ENCODE measurements at places on chromosomes 7 and 10.

DNA sequence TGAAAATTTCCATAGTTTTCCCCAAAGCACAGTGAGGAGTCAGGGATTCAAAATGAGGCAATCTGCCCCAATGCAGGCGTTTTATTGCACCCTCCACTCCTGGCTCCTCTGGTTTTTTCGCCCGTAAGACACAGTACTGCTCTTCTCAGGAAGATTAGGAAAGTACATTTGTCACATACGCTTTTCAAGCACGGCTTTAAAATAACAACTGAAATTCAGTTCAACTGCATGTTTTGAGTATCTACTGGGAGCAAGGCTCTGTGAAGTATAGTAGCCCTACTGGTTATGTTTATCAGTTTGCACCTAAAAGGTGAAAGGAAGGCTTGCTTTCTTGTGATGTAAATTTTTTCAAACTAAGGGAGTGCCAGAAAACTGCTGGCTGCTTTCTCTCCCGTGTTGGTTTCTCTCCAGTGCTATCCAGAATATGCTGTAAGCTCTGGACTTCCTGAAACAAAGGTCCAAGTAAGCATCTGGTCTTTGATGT, 1.9 kb upstream of the SGMS1 start:
- no peak for DNase-seq

DNA sequence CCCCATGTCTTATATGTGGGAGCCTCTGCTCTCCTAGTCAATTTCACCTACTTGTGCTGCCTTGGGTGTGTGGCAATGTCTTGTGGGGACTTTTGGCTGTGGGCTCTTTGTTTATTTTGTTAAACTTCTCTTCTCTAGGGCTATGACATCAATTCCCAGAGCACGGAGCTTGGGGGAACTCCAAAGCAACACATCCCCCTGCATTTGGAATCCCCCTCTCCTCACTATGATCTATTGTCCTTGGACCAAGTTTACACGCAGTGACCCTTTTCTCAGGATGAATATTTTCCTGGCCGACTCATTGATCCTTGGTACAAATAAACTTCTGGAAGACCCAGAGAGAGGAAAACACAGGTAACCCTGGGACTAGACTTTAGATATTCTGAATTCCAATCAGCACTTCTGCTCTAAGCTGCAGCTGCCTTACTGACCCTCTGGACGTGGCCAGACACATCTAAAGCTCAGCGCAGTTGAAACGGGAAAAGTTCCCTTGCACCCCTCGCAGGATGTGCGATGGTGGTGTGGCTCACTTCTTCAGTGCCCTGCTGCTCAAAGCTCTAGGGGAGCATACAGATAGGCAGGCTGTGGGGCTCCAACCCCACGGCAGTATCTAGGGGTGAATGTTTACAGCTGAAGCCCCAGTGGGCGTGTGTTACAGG, 110.8 kb downstream of the TMEM178B start:
- no peak for DNase-seq

DNA sequence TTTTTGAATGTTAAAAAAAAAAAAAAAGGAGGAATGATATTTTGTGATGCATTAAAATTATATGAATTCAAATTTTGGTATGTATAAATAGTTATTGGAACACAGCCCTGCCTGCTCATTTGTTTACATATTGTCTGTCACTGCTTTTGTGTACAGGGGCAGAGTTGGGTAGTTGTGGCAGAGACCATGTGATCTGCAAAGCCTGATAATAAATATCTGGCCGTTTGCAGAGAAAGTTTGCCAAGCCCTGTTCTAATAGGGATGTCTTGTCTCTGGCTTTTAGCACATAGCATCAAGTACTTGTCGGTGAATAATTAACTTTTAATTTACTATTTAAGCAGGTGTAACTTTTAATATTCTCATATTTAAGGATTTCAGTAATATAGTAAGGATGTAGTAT, 19.8 kb downstream of the TSPAN13 start:
- DNase-seq, result no peak

GRCh38 chr10:10804998-10805740, 212.5 kb upstream of the CELF2 start:
- DNase-seq, result peak; percentile 80

DNA sequence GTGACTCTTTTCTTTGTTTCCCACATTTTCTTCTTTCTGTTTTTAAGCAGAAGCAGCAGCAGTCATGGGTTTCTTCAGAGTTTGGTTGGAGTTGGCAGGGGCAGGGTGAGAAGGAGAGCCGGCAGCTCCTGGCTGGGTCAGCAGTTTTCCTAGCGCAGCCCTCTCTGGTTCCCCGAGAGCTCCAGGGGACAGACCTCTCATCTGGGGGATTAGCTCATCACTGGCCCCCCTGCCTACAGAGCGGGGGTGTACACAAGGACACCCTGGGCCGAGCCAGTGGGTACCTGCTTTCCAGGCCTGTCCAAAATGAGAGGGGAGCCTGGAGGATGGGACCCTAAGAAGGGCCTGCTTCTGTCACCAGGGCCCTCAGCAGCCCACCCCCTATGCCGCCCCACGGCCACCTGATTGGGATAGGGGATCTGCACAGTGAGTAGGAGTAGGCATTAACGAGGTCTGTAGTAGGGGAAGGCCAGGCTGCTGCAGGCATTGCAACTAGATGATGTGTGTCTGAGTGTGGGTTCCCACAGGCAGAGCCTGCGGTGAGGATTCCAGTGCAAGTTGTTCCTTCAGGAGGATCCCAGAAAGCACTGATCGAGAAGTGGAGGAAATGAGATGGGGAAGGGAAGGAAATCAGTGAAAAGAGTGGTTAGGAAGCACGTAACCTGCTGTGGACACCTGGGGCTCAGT, 122.9 kb upstream of the PPIF start:
- DNase-seq, result no peak

DNA sequence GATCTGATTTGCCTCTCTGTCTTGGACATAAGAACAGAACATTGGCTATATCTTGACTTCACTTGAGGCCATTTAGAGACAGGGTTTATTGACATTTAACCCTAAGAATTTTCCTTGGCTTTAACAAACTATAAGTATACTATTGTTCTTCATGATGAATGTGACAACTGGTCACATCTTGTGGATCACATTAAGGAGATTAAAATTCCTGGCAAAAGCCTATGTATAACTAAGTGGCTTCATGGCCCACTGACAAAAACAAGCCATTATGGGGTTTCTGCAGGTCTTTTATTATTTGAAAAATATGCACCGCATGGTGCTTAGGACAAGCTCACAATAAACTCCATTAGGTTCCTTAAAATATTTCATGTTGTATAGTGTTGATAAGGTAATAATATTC, 54.8 kb downstream of the THNSL1 start:
- DNase-seq, result no peak

- DNase-seq, result no peak
These were observed 1059.8 kb downstream of the LRMDA start for GRCh38 chr10:76491216-76491615.

DNA sequence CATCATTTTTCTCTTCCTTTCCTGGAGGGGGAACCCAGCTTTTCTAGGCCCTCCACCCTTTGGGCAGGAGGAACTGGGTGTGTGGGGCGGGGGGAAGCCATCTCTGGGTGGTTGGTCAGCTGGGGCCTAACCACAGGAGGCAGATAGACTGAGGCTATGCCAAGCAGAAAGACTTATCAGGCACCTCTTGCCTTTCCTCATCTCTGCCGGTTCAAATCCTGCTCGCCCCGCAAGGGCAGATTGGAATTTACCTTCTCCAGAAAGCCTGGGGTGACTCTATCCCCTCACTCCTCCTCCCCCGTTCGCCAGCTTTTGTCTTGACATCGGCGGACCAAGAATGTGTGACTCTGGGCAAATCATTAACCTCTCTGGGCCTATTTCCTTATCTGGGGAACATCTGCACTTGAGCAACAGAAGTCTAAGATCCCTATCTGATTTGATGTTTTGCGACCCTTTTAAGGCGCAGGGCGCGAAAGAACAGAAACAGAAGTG, 584 bp upstream of the GARS1 start:
- no peak for DNase-seq

DNA sequence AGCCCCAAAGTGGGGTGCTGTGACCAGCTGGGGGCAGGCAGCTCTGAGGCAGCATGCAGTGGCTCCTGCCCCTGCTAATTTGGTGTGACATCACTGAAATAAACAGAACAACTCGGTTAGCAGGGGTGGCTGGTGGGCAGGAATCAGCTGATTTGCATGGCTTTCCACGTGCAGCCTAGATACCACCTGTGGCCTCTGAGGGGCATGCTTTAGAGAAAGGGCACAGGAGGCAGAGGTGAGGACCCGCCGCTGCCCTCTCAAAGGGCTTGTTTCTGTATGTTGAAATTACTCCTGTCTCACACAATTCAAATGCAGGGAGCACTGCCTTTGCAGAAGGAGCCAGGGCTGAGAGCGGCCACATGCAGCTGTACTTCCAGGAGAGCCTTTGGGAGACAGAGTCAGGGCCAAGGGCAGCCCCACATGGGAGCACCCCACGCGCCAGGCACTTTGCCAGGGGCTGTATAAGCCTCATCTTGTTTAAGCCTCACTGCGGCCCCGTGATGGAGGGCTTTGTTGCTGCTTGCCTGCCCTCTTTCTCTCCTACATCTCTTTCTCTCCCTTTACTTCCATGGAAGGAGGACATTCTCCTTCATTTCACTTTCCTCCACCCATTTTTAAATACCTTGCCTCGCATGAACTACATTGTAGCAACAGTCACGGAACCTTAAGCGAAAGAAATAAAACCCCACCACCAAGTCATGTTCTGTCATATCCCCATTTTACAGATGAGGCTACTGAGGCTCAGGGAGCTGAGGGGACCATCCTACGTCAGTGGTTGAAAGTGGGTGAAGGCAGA, 137.7 kb downstream of the ZMIZ1 start:
- DNase-seq, result no peak

- no peak for DNase-seq
These were observed 113.2 kb upstream of the INHBA start for GRCh38 chr7:41816111-41816510.

DNA sequence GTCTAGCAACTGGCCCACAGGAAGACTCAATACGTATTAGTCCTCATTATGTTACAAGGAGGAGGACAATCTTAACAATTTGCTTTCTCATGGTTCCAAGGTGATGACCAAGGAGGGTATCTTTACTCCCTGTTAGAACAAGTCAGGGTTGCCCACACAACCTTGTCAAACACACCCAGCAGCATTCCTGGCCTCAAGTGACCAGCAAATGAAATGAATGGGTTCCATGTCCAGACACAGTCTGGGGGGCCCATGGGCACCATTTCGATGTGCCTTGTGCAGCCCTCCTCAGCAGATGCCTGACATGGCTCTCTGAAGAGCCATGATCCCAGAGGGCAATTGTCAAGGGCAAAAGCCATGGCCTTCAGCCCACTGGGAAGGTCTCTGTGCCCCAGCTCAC, 40.8 kb downstream of the ANXA8 start:
- no peak for DNase-seq

- DNase-seq, result no peak
These were observed 117.9 kb downstream of the LRRC18 start for GRCh38 chr10:48821692-48822091.

DNA sequence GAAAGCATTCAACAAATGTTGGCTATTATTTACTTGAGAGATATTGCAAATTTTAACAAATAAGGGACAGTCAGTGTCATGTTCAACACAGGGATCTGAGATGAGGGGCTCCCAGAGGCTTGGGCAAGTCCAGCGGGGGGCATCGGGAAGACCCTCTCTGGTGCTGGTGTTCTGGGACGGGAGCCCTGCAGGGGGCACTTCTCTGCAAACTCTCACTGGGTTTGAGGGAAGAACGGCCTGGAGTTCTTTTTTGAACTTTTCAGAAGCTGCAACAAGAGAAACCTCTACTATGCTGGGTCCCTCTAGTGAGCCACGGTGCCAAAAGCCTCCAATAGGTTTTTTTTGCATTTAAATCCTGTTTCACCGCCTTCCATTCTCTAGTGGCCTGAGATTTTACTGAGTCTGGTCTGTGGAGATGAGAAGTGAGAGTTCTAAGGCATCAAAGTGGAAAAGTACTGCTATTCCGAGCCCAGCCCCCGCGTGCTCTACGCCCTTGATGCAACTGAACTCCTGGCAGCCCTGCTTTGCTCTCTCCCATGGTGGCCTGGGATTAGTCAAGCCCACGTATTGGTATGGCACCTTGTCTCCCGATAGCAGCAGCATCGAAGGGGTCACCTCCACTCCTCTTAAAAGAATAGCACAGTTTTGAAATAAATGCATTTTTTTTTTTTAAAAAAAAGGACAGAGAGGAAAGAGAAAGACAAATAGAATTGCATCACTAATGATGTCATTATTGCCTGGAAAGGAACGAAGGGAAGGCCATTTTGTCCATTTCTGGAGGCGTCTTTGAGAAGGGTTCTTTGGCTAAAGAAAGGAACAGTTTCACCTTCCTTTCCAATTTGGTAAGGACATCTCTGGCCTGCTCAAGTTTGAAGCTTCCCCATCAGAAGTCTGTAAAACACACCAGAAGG, 43.5 kb downstream of the CLEC2L start:
- no peak for DNase-seq

DNA sequence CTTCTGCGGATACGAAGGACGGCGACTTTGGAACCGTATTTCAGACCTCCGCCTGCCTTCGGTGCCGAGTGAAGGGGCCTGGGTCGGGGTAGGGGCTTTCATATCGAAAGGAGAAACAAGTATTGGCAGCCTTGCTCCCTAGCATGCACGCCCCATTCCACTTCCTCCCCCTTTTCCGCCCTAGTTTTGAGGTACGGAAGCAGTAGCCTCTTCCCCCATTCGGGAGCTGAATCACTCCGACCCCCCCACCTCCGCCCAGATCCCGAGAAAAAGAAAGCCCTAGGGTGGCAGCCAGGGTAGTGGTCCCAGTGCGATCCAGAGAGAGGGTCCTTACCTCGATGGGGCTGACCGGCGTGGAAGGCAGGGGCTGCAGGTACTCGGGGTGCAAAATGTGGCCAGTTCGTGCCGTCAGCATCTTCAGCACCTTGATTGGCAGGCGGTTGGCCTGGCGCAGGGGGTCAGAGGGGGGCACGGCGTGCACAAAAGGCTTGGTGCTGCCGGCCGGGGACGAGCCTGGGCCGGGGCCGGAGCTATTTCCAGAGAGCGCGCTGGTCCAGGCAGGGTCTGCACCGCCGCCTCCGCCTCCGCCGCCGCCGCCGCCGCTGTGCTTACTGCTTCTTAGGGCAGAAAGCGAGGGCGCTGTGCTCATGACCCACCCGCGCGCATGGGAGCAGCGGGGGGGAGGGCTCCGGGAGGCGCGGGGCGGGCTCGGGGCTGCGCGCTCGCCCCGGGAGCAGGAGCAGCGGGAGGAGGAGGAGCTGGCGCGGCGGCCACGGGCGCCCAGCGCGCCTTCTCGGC, 594 bp downstream of the ZNF503 start:
- DNase-seq, result no peak

DNA sequence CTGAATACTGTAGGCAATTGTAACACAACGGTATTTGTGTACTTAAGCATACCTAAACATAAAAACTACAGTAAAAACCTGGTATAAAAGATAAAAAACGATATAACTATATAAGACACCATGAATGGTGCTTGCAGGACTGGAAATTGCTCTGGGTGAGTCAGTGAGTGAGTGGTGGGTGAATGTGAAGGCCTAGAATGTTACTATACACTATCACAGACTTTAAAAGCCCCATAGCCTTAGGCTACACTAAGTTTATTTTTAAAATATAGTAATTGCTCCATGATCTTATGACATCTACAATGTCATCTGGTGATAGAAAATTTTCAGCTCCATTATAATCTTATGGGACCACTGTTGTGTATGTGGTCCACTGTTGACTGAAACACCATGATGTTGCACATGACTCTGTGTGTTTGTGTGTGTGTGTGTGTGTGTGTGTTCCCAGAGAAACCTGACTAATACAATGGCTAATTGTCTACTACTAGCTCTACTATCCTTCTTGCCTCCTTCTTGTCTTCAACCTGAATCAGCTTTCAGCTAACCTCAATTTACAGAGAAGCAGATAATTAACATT, 27.6 kb upstream of the PRPF18 start:
- no peak for DNase-seq

GRCh38 chr7:48298779-48299178, 127.5 kb downstream of the ABCA13 start:
- DNase-seq, result peak; percentile 25

GRCh38 chr7:978049-978346, 2.6 kb upstream of the COX19 start:
- no peak for DNase-seq

Measured in AG09309 (cell line).